ENCODE measurements at places on chromosomes 3 and 15.

DNA sequence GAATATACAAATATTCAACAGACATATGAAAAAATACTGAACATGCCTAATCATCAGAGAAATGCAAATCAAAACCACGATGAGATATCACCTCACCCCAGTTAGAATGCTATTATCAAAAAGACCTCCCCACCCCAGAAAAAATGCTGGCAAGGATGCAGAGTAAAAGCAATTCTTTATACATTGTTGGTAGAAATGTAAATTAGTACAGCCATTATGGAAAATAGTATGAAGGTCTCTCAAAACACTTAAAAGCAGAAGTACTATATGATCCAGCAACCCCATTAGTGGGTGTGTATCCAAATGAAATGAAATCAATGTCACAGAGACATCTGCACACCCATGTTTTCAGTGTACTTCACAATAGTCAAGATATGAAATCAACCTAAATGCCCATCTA is 308.7 kb downstream of the CHST2 start:
- no peak for DNase-seq

GRCh38 chr15:44215594-44215993 is 20.5 kb upstream of the FRMD5 start:
- DNase-seq: no peak

- no peak for DNase-seq
Measured at GRCh38 chr3:51436998-51437639, 46.0 kb downstream of the RBM15B start.

- DNase-seq: no peak
Measured at GRCh38 chr15:30650012-30650929, 24.3 kb downstream of the ARHGAP11B start.

DNA sequence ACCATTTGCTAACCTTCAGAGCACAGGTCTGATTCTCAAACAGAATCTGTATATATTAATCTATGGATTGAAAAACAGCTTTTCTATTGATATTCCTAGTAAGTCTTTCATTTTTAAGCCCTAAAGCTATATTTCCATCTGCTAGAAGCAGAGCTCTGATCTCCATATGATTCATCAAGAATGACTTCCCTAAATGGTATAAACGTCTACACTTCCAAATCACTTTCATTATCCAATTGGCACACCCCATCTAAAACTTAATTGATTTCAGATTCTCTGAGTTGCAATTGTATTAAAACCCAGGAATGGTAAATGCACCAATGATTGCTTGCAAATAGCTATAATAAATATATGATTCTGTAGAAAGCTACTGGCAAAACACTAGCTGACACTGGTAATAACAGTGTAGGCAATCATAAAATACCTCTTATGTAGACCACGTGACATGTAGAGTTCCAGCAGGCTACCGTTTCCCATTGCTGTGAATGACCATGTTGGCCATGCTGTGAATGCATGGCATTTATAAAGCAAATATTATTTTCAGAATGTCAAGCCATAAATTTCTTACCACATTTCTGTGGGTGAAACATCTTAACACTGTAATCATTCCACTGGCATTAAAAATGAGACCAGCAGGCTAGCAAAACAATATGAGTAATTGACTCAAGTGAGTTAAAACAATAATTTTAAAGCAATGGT is 226.0 kb downstream of the ZMAT3 start:
- no peak for DNase-seq

GRCh38 chr3:70120357-70120966 is 120.9 kb downstream of the SAMMSON start:
- DNase-seq: peak; percentile 66

GRCh38 chr15:51760805-51761204 is 9.4 kb downstream of the TMOD2 start:
- no peak for DNase-seq

- no peak for DNase-seq
Measured at GRCh38 chr3:8741581-8742261, 8.1 kb downstream of the CAV3 start.

GRCh38 chr3:194756791-194757325 is 71.2 kb downstream of the FAM43A start:
- DNase-seq: no peak

- DNase-seq: no peak
Measured at GRCh38 chr3:164459521-164460151, 618.7 kb downstream of the SI start.

GRCh38 chr3:197149-197827 is 725 bp downstream of the CHL1 start:
- DNase-seq: no peak

DNA sequence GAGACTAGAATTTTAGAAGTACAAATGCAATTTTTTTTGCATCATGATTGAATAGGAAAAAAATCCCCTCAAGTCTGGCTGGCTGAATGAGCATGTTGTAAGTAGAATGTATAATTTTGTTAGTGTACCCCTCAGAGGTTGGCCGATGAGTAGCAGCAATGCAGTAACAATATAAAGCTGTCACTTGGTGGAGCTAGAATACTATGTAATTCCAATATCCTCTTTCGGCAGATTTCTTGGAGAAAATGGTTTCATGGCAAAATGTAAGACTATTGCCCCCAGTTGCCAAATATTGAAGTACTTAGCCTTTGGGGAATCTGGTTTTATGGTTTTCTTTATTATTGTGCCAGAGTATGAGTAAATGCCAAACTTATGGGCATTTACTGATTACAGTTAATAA is 39.8 kb upstream of the SGO1 start:
- no peak for DNase-seq

DNA sequence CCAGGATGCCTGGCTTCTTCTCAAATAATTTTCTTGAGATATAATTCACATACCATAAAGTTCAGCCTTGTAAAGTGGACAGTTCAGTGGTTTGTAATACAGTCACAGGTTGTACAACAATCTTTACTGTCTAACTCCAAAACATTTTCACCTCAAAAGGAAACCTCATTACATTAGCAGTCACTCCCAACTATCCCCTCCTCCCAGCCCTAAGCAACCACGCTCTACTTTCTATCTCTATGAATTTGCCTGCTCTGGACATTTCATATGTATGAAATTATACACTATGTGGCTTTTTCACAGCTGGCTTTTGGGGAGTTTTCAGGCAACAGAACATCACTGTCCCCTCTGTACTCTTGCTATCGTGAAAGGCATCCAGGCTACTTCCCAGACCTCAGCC is 17.5 kb downstream of the TGM5 start:
- DNase-seq: no peak

GRCh38 chr3:98826126-98826525 is 63.0 kb downstream of the ST3GAL6 start:
- no peak for DNase-seq

DNA sequence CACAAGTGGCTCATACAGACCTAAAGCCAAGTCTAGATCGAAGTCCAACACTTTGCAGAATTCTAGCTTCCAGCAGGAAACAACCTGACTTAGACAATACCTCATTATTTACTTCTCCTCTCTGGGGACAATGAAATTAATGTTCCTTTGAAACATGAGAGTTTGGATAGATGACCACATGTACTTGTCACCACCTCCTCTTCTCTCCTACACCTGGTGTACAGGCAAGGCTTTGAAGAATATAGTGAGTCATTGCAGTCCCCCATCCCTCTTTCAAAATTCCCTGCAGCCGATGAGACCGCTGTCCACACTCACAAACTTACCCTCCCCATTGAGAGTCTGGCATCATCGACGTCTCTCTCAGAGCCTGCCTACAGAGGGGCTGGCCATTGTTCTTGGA is 189.0 kb upstream of the HES1 start:
- DNase-seq: no peak

DNA sequence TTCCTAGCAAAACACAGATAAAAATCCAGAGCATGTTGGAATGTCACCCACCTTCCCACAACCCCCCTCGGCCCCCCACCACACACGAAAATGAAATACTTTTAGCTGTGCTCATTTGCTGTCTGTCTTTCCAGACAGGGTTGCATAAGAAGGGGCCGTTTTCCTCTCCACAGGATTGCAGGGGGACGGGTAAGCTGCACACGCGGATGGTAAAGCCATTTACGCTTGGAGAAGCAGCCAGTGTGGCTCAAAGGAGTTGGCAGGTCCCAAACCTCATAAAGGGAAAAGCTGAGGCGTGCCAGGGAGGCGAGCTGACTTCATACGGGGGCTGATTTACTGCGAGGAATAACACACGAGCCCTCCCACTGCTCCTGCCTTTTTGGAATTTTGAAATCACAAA is 47.4 kb upstream of the ITGA11 start:
- DNase-seq: no peak

DNA sequence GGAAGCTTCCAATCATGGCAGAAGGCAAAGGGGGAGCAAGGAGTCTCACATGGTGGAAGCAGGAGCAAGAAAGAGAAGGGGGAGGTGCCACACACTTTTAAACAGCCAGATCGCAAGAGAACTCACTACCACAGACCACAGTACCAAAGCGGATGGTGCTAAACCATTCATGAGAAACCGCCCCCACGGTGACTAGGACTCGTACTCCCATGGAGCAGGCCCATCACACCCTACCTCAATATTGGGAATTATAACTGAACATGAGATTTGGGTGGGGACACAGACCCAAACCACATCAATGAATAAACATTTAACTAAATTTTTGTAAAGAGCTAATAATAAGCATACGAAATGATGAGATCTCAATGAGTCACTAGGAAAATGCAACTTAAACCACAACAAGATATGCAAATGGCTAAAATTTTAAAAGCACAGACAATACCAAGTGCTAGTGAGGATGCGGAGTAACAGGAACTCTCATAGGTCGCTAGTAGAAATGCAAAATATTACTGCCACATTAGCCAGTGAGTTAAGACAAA is 10.0 kb downstream of the MRPS25 start:
- DNase-seq: no peak

GRCh38 chr15:60933900-60934885 is 294.9 kb downstream of the RORA start:
- peak; percentile 9 for DNase-seq

DNA sequence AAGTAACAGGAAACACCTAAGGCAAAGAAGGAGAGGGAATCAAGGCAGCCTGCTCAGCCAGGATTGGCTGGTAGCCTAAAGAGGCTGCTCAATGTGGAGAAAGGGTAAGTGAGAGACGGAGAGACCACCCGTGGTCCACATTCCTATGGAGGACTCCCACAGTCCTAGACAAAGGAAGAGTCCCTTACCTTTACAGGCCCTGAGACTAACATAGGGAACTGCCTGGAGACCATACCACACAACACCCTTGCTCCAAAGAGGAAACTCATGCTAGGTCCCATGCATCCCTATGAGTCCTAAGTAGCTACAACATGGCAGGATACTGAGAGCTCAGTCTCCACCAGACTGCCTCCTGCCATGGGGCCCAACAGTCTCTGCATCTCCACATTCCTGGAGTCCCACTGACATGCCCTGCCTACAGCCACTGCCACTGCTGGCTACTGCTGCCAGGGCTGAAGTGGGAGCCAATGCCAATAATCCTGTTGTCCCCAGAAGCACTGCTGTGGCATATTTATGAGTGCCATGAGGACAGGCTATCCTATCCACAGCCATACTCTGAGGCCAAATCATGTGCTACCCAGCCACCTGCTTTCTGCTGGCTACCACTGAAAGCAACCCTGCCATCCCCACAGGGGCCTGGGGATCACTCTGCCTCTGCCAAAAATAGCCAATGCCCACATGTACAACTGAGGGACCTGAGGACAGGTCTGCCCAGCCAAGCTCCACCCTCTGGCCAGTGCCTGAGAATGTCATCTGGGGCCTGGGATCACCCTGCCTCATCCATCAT is 45.0 kb downstream of the COPS2 start:
- DNase-seq: no peak

- no peak for DNase-seq
Measured at GRCh38 chr15:62835351-62835750, 207.2 kb upstream of the TPM1 start.

- DNase-seq: no peak
Measured at GRCh38 chr3:1439395-1439794, 346.6 kb downstream of the CNTN6 start.

DNA sequence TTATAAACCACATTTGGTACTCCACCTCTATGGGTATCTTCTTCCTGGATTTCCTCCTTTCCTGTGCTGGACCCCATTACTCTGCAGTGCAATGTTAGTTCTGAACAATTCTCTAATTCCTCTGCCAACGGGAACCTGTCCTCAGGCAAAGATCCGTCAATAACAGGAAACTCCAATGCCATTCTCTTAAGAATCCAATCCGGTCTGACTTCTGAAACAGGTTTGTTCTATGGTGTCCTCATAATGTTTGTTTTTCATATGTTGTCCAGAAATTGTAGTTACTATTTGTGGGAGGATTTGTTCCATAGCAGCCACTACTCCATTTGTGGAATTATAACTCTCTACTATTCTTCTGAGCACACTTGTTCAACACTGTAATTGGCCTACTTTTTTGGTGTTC is 112.7 kb downstream of the TBL1XR1 start:
- DNase-seq: no peak

- no peak for DNase-seq
Measured at GRCh38 chr3:115862849-115863248, 239.5 kb downstream of the GAP43 start.

GRCh38 chr3:173275740-173276139 is 121.8 kb upstream of the NLGN1 start:
- peak; percentile 11 for DNase-seq

- no peak for DNase-seq
Measured at GRCh38 chr3:59771768-59772181, 722.0 kb upstream of the CFAP20DC start.

GRCh38 chr15:28017423-28017924 is 81.6 kb downstream of the OCA2 start:
- no peak for DNase-seq

GRCh38 chr15:70478251-70478990 is 284.9 kb downstream of the UACA start:
- DNase-seq: peak; percentile 53

- DNase-seq: no peak
Measured at GRCh38 chr3:148089171-148089570, 608.5 kb upstream of the AGTR1 start.

GRCh38 chr15:44726136-44726535 is 10.2 kb upstream of the TRIM69 start:
- no peak for DNase-seq

DNA sequence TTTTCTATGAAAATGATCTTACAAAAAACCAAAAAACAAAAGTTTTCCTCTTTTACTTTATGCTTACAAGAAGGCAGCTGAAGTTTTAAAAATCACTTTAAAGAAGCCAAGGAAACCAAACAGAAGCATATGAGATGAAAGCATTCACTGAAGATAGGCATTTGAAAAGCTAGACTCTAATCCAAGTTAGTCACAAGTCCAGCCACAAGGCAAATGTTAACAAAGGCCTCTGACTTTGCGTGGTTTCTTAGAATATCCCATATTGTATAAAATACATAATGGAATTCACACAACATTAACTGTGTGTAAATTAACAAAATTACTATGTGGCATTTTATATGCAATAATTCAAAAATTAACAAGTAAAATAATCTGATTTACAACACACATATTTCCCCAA is 17.7 kb downstream of the MRPL3 start:
- DNase-seq: no peak

- DNase-seq: no peak
Measured at GRCh38 chr3:16885593-16886302, 993 bp downstream of the PLCL2 start.

All from DND-41 (cell line).